Stimulated activated CD4-positive, alpha-beta T cell treated with anti-CD3 and anti-CD28 coated beads, Interleukin-12 subunit alpha, Interleukin-12 subunit beta, amount 100 ng/mL, for 48 hours (primary cell): ENCODE measurements at places on chromosomes 3 and 15.

DNA sequence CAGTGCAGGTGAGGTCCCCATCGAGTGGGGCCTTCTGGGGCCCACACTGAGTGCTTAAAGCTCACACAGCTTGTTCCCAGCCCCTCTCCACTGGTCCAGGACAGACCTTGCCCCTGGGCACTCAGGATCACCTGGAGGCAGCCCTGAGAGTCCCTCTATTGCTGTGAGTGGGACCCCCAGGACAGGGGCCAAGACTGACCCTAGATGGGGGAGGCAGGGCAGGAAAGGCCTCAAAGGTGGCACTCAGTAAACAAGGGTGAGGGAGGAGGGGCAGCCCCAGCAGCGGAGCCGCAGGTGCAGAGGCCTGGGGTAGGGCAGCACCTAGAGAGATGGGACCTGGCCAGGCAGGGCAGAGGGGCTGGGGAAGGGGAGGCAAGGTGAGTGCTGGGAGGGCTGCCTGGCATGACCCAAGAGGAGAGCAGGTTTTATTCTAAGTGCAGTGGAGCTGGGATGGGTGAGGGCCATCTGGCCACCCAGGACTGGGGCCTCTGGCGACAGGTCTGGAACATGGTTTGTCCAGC is 27.9 kb downstream of the CFAP100 start:
- DNase-seq: no peak

DNA sequence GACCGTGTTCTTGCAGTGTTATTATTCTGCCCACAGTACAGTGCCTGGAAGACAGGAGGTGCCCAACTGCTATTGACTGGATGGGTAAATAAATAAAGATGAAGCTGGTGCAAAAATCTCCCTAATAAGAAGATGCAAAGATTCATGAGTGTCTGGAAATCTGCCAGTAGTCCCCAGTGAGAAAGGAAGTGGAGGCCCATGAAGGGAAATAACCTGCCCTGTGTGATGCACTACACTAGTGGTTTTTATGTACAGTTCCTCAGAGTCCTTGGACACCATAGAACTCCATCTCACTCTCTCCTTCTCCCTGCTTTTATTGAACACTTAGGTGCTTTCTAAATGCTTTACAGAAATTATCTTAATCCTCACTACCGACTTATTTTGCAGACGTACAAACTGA is 8.3 kb upstream of the SUCLG2 start:
- no peak for DNase-seq

DNA sequence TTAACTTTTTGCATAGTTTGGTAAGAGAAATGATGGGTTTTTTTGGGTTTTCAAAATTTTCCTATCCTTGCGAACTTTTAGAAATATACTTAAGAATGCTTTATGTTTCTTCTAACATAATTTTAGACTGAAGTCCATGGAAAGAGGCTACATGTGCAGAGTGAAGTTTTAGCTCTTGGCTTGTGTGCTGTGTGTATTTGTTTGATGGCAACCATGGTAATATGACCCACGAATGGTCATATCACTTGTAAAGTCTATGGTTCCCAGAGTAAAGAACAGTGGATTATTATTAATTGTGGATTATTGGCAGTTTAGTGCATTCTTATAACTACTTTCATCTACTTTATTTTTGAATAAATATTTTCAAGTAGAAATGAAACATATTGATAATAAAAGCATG is 124.0 kb upstream of the GOLGA6L4 start:
- no peak for DNase-seq

DNA sequence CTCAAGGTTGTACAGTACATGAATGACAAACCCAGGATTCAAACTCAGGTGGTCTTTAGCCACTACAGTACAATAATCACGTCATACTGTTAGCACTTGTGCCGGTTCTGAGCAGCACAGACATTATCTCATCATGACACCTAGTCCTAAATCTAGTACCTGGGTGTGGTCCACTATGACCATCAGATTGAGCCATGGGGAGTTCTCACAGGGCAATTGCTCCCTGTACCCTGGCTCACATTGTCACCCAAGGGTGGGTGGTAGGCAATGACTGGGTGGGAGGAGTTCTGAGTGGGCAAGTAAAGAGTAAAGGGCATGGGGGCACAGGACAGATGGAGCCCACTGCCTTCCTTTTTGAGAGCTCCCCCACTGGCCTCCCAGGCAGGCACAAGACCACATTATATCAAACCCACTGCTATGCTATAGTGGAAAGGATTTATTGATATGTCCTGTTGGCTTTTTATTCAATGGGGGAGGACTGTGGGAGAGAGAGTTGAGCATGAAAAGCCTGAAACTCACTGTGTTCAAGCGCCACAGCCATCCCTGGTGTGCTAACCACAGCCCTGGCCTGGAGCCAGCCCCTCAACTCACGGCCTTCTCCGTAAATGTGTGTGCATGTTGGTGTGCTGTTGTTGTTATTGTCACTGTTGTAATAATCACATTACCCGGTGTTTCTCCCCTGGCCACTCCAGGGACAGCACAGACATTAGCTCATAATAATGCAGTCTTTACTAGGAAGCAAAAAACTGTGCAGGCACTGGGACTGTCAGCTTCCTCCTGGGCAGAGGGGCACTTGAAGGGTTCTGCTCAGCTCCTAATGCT is 27.3 kb downstream of the ADCY5 start:
- DNase-seq: no peak

- no peak for DNase-seq
Observed at GRCh38 chr15:52922871-52923270, 132.7 kb upstream of the ONECUT1 start.

- DNase-seq: no peak
Observed at GRCh38 chr3:62550439-62550838, 177.1 kb upstream of the FEZF2 start.

DNA sequence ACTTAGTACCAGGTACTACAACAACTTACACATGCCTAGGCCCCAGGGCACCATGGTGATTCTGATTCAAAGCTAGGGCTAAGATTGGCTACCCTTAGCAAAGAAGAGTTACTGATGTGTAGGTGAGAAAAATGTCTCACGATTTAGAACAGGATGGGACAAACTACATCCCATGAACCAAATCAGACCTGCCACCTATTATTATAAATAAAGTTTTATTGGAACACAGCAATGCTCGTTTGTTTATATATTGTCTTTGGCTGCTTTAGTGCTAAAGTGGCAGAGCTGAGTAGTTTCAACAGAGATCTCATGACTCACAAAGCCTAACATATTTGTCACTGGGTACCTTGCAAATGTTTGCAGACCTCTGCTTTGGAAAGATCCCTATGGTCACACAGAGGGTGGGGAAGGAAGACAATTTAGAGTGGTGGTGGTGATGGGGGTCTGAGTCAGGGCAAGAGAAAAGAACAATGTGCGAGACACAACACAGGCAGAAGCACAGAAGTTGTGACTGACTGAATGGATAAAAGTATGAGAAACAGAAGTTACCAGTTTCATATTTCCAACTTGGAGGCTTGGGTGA is 770.6 kb upstream of the CFAP20DC start:
- peak; percentile 13 for DNase-seq
